Activated T-helper 2 cell treated with anti-CD3 and anti-CD28 coated beads, Interferon-gamma antibody, Interleukin-2, Interleukin-4, amounts not matched to agents 10 μg/mL and 5 μg/mL and 100 μg/mL, durations not matched to agents 14 hours and 24 hours and 36 hours (primary cell): ENCODE measurements at places on chromosomes 12 and 14. TPM values are rescaled to one million over a fixed set of nuclear protein-coding genes. Genes with fewer than 3 reads are reported as not detected.

The DPY19L2 gene
- total RNA-seq: 0.32 and 0.91 TPM in 2 replicates

DNA sequence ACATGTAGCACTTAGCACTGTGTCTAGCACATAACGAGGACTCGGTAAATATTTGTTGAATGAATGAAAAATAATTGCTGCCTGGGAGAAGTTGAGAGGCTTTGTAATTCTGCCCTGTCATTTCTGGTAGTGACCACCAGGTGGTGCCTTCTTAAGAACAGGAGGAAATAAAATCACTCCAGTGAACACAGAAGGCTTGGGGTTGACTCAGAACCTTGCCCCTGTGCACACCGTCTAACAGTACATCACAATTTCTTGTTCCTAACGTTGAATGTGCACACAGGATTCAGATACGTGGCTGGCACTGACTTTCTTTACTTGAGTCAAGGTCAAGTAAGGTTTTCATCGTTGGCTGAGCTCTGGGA lies 91.8 kb downstream of the RGS6 start:
- DNase-seq: peak; percentile 40

GRCh38 chr12:4137015-4137414 lies 136.5 kb upstream of the CCND2 start:
- no peak for DNase-seq

The DCN gene
- not detected in 2 replicates for total RNA-seq

The PLA2G1B gene
- not detected in 2 replicates for total RNA-seq

The FGF23 gene
- total RNA-seq: not detected in 2 replicates

GRCh38 chr14:54435500-54435981 lies 5.6 kb downstream of the CNIH1 start:
- no peak for DNase-seq

The CCDC175 gene
- not detected in 2 replicates for total RNA-seq

GRCh38 chr14:92960706-92961566 lies 38.0 kb downstream of the CHGA start:
- DNase-seq: no peak

The GPR68 gene
- total RNA-seq: 5.7 and 6.0 TPM in 2 replicates

The CFAP251 gene
- 0.80 and 0.82 TPM in 2 replicates for total RNA-seq

DNA sequence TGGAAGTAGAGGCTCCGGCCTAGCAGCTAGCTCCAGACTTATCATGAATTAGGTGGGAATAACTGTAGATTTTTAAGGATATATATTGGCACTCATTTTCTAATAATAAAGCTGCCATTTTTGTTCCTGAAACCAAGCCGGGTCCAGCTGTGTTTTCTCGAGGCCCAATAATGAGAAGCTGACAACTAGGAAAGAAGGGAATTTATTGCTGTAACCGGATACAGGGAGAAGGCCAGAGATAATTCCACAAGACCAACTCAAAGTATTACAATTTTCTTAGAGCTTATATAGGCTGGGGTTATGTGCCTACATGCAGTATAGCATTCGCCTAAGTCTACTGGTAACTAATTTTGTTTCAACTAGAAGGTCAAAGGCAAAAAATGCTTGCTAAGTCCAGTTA lies 122.3 kb upstream of the FBXO33 start:
- DNase-seq: no peak
